ENCODE measurements at places on chromosomes 1 and 21.

DNA sequence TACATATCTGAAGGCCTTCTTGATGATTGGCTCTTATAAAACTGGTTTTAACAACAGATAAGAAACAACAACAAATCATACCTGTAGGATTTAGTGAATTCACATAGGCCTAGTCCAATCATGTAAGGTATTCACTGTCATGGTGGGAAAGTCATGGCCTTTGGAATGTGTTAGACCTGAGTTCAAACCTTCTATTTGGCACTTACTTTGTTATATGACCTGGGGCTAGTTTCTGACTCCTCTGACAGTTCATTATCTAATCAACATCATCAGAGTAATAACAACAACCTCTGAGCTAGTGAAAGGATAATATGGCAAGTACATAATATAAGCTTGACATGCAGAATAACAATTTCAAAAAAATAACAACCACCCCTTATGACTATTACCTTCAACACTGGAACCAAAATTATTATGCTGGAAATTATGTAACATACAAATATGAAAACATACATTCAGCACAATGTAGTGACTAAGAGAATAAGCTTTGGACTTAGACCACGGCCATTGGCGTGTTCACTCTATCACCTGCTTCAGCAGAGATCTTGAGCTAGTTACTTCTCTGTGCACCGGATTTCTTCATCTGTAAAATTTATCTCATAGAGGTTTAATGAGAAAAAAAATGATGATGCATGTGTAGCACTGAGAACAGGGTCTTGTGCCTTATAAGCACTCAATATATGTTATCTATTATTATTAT, 597.6 kb downstream of the LMO4 start:
- no peak for DNase-seq

DNA sequence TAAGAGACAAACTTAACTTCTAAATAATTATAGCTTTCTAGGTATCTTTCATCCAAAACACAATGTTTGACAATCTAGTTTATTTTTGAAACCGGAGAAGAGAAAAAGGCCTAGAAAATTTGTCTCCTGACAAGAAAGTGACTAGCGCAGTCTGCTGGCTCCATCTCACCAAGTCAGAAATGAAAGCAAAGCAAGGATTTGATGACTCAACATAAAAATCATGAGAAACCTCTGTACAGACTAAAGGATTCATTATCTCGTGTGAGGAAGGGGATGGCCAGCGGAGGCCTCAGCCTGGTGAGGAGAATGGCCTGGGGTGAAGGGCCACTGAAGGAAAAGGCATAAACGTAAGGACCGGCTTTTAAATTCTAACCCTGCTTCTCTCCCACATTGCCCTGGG, 20.0 kb upstream of the TSNAX start:
- no peak for DNase-seq

DNA sequence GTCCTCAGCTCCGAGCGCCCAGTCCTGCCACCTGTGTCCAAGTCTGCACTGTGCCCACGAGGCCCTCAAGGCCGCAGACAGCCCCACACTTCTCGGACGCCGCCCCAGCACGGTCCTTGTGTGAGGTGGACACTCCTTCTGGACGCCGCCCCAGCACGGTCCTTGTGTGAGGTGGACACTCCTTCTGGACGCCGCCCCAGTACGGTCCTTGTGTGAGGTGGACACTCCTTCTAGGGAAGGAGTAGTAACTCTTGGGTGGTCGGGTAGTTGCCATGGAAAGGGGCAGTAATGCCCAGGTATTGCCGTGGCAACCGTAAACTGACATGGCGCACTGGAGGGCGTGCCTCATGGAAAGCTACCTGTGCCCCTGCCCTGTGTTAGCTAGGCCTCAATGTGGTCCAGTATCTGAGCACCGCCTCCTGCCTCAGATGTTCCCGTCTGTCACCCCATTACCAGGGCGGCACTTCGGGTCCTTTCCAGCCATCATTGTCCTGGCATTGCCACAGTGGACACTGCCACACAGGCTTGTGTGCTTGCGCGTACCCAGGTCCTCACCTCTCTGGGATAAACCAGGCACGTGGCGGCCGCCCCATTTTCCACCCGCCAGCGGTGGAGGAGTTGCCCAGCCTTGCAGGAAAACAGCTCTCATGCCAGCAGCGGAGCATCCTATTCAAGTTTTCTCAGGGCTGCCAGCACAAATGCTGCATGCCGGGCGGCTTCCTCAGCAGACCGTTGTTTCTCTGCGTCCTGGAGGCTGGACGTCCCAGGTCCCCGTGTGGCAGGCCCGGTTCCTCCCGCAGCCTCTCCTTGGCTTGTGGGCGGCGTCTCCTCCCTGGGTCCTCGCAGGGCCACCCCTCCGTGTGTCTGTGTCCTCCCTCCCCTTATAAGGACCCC, 40.8 kb upstream of the POFUT2 start:
- no peak for DNase-seq

- DNase-seq: no peak
Measured at GRCh38 chr1:175073061-175073460, 5.4 kb downstream of the TNN start.

DNA sequence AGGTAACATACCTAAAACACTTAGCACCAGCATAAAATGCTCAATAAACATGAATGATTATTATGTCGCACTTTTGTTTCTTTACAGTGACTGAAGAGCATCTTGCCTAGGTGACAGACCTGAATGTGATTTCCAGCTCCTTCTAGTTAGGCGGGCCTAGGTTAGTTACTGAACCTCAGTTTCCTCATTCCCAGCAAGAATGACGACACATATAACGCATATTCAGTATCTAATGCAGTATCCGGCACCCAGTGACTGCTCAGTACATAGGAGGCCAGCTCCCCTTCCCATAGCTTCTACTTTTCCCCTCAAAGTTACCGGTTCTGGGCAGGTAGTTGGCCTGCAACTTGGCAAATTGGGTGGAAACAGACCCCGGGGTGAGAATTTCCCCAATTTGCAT, 763 bp downstream of the AUNIP start:
- no peak for DNase-seq

- DNase-seq: no peak
Measured at GRCh38 chr1:228095938-228096337, 7.2 kb downstream of the C1orf35 start.

- no peak for DNase-seq
Measured at GRCh38 chr1:66444438-66445265, 89.3 kb upstream of the SGIP1 start.

DNA sequence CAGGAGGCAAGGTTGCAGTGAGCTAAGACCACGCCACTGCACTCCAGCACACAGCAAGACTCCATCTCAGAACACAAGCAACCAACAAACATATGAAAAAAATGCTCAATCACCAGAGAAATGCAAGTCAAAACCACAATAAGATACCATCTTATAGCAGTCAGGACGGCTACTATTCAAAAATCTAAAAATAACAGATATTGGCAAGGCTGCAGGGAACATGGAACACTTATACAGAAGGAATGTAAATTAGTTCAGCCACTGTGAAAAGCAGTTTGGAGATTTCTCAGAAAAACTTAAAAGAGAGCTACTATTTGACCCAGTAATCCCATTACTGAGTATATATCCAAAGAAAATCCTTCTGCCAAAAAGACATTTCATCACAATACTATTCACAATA, 27.6 kb upstream of the POGK start:
- no peak for DNase-seq

GRCh38 chr1:187433598-187433997, 604.8 kb downstream of the PLA2G4A start:
- no peak for DNase-seq

DNA sequence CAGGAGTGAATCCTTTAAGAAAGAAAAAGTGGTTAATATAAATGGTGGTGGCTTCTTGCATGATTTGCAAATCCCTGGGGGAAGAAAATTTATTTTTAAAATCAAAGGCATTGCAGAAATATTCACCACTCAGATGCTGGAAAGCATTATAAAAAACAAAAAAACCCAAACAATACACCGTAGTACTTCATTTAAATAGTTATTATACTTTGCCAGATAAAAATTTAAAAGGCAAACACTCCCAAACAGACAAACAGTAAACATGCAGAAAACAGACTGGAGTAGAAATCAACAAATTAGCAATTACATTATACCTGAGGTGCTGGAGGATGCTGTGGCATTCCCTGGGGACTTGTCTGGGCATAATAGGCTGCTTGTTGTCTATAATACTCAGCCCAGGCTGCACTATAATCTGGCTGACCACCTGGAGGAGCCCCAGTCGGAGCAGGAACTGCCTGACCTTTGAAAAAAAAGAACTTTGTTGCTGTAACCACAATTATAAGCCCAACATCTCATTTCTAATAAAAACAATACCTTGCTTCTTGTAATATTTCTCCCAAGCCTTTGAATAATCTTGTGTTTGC, 29.9 kb downstream of the FUBP1 start:
- no peak for DNase-seq

DNA sequence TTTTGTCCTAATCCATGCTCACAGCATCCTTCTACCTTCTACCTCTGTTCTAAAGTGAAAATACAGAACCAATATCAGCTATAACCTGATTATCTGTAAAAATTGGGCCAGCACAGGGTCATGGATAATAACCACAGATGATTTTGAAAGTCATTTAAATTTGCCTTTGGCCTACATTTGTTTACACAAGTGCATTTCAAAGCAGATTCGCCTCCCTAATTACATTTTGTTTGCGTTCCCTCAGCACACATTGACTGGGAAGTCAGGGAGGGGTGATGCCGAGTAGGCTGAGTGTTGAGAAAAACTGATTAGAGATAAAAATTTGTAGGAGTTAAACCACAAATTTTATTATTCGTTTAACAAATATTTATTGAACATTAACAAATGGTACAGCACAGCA, 19.2 kb upstream of the RGS8 start:
- DNase-seq: no peak

- no peak for DNase-seq
Measured at GRCh38 chr1:187733232-187733631, 904.5 kb downstream of the PLA2G4A start.

DNA sequence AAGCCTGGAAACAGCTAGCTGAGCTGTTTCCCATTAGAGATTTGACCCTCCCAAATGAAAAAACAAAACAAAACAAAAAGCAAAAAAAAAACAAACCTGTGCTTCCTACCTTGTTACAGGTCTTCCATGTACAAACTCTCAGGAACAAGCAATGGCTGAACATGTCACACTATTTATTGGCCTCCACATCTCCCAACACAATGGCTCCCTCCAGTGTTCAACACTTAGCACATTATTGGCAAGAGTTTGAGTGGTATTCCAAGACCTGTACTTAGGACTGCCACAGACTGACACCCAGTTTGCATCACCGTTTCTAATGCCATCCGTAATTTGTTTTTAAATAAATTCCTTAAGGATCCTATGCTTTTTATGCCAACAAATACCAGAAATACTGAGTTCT, 195.0 kb upstream of the OLFM3 start:
- DNase-seq: no peak

GRCh38 chr1:158080066-158080465, 86.6 kb downstream of the KIRREL1 start:
- no peak for DNase-seq

DNA sequence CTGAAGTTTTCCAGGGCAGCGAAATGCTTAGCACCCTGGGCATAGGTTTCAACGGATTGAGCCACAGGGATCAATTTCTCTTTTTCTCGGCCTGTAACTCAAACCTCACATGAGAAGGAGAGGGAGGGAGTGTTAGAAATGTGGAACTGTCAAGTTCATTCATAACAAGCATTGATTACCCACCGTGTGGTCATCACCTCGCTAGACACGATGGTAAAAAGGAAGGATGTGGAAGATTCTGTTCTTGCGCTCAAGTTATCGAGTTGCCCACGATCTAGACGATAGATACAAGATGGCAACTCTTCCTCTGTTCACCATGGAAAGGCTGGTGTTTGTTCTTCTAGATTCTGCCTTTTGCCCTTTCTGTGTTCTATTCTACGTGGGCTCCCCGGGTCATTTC, 4.0 kb upstream of the RCAN3 start:
- DNase-seq: no peak

DNA sequence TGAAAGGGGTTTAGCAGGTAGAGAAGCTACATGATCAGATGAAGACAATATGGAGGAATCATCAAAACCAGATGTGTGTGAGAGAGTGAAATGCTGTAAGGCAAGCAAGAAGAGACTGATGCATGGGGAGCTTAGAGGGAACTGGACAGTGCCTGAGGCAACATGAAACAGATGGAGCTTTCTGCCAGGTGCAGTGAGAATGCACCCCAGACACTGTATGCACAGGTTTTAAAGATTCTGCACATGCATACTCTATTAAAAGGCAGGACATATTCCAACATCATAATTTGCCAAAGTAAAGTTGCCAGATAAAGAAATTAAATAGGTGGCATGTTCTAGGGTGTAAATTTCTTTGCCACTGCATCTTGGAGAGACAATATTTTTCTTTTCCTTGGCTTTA, 200.1 kb downstream of the AMY1C start:
- no peak for DNase-seq
